Activated naive CD4-positive, alpha-beta T cell treated with anti-CD3 and anti-CD28 coated beads, Interleukin-2, amount 10 ng/mL, durations not matched to agents 7 days and 5 days (primary cell): ENCODE measurements at places on chromosomes 6 and 20.
A peak's percentile ranks its signal among the peaks of the same experiment; 100 is the strongest.

- no peak for DNase-seq
Measured at GRCh38 chr20:63230800-63231268, 4.9 kb upstream of the BIRC7 start.

- no peak for DNase-seq
Measured at GRCh38 chr20:45032276-45032675, 66.0 kb downstream of the STK4 start.

DNA sequence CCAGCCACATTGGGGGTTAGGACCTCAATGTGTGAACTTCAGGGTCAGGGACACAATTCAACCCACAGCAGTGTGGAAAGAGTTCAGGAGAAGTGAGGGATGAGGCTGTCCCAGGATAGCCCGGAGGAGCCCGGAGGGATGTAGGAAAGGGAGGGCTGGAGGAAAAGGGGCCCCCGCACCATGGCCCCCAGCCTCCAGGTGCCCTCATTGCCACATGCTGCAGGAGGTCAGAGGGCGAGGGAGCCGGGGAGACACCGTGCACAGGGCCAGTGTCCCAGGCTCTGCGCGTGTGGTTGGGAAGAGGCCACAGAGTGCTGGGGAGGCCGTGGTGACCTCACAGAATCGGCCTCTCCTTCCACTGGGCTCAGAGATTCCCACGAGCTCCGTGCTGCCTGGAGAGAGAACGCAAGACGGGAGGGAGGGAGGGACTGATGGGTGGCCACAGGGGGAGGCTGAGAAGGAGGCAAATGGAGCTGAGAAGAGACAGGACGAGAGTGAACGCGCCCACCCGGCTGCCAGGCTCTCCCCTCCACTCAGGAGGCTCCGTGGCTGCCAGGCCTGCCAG lies 215.1 kb downstream of the DLL1 start:
- DNase-seq: no peak

GRCh38 chr6:14079971-14080370 lies 37.6 kb upstream of the CD83 start:
- no peak for DNase-seq

GRCh38 chr6:44564906-44565524 lies 177.5 kb downstream of the CDC5L start:
- DNase-seq: no peak

DNA sequence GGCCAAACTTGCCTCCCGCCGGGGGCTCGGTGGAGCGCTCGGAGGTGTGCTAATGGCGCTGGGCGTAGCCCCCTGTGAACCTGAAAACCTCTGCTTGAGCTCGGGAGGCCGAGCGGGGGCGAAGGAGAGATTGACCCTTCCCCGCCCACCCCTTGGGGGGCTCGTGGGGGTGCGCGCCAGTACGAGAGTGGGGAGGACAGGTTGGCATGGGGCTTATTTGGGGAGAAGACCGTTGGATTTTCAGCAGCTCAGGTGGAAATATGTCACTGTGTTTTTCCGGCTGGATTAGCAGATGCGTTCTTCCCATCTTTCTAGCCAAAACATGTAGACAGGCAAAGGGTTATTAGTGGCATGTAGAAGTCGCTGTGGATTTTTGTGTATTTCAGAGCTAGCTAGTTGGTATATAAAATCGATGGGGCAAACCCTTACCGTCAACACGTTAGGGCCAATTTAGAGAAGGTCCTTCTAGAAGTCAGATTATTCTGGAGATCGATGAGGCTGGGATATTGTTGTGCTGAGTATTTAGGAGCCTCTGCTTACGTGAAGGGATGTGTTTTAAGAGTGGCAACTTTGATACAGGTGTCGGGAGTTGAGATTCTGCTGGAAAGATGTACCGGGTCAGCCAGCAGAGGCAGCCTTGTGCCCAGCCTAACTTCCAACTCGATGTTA lies 525 bp downstream of the NCOA7 start:
- DNase-seq: peak; percentile 64

GRCh38 chr6:166959911-166960608 lies 3.7 kb upstream of the RNASET2 start:
- DNase-seq: no peak

DNA sequence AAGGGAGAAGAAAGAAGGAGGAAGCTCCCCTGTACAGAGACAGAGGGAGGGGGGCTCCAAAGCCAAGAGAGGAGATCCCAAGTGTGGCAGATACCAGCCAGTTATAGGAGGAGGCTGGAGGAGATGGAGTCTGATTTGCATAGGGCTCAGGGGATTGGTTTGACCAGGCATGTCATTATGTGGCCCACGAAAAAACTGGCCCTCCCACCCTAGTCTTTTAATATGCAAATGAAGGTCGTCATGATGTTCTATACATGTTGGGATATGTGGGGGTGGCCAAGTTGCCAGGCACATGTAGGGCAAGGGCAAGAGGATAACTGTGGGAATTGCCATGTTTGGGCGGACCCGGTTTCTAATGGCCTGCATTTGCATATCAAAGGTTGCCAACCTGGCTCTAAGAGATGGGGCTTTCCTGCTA lies 17.6 kb upstream of the ZFP64 start:
- DNase-seq: no peak

DNA sequence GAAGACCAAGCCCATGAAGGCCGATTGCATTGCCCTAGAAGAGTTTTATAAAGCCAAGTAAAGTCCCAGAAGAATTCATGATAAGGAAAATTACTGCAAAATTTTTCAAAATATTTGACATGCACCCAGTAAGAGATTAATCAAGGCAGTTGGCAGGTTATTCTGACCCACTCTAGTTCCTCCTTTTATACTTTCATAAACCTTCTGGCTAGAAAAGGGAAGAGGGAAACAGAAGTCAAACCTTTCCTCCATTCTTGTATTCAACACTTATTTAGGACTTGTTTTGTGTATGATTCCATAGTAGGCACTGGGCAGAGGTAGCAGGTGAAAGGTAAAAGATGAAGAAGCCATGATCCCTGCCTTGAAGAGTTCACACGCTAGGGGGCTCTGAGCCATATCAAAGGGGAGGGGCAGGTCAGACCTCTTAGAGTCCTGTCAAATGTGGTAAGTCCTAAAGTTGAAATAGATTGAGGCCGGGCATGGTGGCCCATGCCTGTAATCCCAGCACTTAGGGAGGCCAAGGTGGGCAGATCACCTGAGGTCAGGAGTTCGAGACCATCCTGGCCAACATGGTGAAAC lies 85.4 kb downstream of the NDUFAF5 start:
- DNase-seq: no peak

- DNase-seq: no peak
Measured at GRCh38 chr20:16143596-16143995, 429.7 kb downstream of the KIF16B start.
